ENCODE measurements at places on chromosomes 13 and 19. TPM values are rescaled to one million over a fixed set of nuclear protein-coding genes. Genes with fewer than 3 reads are reported as not detected.

GRCh38 chr19:295687-296370 is 4.6 kb upstream of the PLPP2 start:
- DNase-seq: no peak

- no peak for DNase-seq
These were observed 5.1 kb upstream of the KLF2 start for GRCh38 chr19:16319481-16319880.

DNA sequence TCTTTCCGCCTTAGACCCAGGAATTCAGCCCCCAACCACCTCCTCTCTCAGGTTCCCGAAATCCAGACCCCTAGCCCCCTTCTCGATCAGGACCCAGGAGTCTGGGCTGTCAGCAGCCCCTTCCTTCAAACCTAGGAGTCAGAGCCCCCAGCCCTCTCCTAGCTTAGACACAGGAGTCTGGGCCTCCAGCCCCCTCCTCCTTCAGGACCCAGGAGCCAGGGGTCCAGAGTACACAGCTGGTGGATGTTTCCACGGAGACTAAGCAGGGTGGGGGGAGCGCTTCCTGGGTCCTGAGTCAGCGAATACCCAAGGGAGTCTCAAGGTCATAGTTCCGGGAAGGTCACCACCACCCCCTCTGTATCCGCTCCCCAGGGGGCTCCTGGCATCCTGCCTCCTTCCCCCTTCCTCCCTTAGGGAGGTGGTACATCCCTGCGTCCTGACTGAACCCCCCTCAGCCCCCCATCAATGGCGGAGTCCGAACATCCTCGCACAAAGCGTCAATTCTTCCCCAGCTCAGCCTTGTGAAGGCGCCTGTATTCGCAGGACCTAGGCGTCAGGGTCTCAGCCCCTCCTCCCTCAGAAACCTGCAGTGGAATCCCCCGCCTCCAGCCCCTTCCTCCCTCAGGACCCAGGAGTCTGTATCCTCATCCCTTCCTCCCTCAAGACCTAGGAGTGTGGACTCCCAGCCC is 4.6 kb downstream of the CADM4 start:
- no peak for DNase-seq

PRTN3 gene
- not detected for total RNA-seq

KLK4 gene
- total RNA-seq: not detected

ATP12A gene
- 23.6 TPM for total RNA-seq

SIGLEC8 gene
- total RNA-seq: not detected

FAM216B gene
- total RNA-seq: not detected

ATP4B gene
- total RNA-seq: 26.7 TPM

DNA sequence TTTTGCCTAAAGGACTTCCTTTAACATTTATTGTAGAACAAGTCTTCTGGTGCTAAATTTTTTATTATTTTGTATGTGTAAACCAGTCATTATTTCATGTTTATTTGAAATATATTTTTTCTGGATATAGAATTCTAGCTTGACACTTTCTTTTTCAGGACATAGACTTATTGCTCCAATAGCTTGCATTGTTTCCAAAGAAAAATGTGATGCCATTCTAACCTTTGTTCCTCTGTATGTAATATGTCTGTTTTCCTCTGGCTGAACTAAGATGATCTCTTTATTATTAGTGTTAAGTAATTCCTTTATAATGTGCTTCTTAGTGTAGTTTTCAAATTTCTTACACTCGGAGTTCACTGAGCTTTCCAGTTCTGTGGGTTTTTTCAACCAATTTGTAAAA is 174.1 kb upstream of the STARD13 start:
- DNase-seq: no peak

- DNase-seq: no peak
These were observed 82.0 kb downstream of the TEX29 start for GRCh38 chr13:111402441-111402840.

DNA sequence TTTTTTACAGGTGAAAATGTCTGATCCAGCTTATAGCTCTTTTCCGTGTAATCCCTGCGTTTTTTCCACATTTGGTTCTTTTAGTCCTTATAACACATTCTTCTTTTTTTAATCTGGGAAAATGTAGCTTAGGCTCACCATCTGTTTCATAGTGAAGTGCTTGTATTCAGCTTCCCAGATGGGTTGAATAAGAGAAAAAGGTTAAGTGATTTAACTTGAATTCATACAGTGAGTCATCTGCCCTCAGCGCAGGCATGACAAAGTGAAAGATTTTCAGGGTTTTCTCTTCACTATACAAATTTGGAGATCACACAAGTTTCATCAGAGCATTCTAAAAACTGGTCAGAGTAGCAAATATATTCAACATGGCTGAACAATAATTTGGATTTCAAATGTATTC is 224.8 kb downstream of the SPRY2 start:
- no peak for DNase-seq

DNA sequence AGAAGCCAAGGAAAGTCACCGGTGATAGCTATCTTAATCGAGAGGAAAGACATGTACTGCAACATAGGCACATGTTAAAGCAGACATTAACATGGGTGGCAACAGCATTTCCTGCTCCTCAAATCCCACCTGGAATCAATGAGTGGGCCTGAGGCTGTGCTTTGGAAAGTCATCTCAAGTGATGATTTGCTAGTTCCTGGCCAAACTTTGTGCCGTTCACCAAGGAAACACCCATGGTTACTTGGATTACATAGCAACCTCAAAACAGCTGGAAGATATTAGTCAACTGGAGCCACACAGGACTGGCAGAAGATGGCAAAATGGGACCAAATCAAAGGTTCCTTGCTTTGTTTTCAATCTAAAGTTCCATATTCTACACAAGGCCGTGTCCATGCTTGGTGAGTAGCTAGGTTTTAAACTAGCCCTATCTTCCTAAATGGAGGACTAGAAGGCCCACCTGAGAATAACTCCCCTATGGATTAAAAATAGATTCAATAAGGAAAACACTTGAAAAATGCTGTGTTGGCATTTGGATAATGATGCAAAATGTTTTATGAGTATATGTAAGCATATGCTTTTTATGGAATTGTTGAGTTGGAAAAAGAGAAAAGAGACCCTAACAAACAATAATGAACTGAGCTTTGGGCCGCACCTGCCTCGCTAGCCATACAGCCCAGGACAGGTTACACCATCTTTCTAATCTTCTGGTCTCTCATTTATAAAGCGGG is 144.5 kb downstream of the RGCC start:
- DNase-seq: no peak

DNA sequence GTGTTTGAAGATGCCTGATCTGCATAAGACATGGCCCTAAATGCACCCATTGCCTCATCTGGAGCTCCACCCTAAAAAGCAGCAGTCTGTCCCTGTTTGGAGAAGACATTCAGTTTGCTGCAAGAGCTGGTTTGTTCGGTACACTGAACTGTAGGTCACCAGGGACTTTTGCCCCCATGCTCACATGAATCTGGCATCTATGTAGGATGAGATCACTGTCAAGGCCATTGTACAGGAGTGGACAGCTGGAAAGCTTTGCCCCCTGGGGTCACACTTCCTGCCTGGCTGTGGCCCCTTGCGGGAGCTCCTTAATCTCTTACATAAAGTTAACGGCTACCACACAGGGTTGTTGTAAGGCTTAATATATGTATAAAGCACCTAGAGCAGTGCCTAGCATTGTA is 73.0 kb downstream of the IPO5 start:
- no peak for DNase-seq

RASAL3 gene
- not detected for total RNA-seq

DNA sequence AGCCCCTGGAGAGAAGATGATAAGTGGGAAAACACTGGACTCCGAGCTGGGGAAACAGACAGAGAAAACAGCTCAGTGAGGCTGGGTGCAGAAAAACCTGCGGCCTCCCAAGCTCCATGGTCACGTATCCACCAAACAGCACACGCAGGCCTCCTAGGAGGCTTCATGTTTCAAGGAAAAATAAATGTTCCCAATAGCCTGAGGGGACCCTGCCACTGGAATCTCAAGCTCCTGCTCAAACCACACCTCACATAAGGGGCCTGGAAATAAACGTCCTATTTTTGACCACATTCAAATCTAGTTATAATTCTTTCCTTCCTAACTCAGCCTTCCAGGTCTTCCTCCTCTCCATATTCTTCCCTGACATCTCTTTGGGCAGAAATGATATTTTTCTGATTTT is 225.7 kb downstream of the ABCC4 start:
- no peak for DNase-seq

ZNF724 gene
- total RNA-seq: 19.9 TPM

DNA sequence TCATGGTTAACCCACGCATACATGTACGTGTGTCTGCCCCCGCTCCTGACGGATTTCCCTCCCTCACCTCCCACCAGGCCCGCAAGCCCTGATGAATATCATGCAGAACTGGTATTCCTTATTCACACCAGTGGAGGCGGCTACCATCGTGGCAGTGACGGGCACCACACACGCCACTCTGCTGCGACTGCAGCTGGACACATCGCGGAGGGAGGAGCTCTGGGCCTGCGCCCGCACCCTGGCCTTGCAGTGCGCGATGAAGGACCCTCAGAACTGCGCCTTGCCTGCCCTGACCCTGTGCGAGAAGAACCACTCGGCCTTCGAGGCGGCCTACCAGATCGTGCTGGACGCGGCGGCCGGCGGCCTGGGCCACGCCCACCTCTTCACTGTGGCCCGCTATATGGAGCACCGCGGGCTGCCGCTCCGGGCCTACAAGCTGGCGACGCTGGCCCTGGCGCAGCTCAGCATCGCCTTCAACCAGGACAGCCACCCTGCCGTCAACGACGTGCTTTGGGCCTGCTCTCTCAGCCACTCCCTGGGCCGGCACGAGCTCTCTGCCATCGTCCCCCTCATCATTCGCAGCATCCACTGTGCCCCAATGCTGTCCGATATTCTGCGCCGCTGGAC is 35.0 kb downstream of the ZSWIM4 start:
- no peak for DNase-seq

DNA sequence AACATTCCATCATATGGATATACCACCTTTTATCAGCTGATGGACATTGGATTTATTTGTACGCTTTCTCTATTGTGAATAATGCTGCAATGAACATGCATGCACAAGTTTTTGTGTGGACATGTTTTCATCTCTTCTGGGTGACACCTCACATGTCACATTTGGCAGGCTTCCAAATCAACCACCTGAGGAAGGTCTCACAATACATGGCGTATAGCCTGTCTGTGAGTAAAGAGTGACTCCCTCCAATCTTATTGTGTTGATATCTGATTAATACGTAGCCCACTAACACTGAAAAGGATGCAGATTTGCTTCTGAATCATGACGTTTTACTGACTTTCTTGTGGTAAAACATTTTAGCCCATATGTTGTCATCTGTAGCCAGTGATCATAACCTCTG is 61.1 kb downstream of the SLC15A1 start:
- no peak for DNase-seq

- no peak for DNase-seq
These were observed 15.9 kb downstream of the SUGP1 start for GRCh38 chr19:19304186-19304965.

DNA sequence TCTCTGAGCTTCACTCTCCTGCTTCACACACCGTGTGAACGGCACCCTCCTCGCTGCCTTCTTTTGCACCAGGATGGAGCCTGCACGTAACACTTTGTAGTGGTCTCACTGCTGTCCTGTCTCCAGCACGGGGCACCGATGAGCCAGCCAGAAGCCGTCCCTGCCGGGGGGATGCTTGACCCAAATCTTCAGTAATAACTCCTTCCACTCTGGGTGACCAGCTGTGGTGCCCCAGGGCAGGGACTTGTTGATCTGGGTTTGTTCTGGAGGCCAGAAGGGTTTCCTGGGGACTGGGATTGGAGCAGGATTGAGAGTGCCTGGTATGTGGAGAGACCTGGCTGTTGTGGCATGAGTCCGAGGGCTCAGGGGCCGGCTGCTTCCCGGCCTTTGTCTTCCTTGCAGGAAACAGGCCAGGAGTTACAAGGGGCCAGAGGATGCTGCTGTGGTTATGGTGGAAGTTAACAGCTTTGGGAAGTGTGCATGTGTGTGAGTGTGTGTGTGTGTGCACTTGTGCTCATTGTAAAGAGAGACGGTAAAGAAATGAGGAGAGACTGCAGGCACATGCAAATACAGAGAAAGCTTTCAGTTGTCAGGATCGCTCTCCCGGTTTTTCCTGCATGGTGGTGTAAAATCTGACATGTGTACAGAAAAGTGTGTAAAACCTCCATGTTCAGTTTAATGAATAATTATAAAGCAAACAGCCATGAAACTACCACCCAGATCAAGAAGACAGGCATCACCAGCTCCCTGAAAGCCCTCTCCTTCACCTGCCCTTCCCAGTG is 18.9 kb downstream of the PAK4 start:
- no peak for DNase-seq

DNA sequence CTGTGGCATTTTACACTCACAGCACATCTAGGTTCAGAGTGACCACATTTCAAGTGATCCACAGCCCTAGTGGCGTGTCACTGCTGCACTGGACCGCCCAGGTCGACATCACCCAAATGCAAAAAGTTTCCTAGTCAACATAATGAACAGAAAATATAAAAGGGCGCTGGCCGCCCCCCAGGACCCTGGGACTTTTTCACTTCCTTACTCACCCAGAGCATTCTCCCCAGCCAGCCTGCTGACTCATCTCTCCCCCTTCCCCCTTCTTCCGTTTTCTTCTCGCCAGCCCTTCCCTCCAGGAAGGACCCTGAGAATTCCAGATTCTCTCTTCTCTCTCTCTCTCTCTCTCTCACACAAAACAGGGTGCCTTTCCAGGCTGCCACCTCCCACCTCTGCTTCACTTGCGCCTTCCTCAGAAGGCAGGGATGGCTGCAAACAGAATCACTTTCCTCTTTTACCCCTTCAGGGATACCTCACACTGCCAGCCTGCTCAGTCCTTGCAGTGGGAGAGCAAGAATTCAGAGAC is 21.0 kb upstream of the GRWD1 start:
- no peak for DNase-seq

DNA sequence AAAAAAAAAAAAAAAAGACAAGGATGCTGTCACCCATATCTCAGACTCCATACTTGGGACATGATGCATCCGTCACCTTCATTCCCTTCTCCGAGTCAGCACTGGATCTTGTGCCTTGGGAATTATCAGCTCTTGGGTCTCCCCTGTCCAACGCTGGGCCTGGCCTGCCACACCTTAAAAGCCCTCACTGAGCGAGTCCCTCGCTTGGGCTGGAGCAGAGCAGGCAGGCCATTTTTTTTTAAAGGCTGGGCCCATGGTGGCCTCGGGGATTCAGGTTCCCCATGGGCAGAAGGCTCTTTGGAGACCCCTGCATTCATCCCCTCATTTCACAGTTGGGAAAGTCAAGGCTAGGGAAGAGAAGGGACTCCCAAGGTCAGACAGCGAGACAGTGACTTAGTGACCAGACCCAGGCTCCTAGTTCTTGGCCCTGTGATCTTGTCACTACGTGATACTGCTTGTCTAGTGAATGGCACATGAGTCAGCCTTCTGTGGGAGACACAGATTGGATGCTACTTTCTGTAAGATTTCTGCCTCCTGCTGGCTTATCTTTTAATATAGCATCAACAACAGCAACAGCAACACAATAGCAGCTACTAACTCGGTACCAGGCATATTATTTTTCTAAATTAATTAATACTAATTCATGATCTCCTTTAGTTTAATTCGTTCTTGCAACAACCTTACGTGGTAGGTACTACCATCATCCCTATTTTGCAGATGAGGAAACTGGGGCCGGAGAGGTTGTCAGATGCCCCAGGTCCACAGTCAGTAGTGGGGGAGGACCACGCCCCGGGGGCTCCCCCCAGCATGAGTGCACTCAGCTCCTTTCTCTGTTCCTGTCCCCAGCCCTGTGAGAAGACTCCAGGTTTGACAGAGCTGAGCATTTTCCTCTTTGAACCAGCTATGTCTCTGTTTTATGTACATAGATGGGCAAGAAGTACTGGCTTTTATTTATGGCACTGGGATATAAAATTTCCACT is 27.4 kb upstream of the ZNF536 start:
- no peak for DNase-seq
